ENCODE measurements at places on chromosomes 2 and 18.

DNA sequence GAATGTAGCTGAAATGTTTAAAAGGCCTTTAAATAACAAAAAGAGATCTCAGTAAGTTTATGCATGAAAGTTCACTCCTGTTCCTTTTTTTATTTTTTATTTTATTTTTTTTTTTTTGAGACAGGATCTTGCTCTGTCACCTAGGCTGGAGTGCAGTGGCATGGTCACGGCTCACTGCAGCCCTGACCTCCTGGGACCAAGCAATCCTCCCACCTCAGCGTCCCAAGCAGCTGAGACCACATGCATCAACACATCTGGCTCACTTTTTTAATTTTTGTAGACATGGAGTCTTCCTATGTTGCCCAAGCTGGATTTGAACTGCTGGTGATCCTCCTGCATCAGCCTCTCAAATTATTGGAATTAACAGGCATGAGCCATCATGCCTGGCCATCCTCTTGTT, 84.3 kb downstream of the KANSL1L start:
- DNase-seq: no peak

GRCh38 chr2:36059691-36060090, 295.9 kb upstream of the CRIM1 start:
- DNase-seq: no peak

GRCh38 chr2:27735263-27735904, 36.1 kb upstream of the MRPL33 start:
- DNase-seq: no peak

GRCh38 chr18:12474876-12475275, 67.1 kb downstream of the PRELID3A start:
- DNase-seq: no peak

GRCh38 chr2:41932241-41933045, 115.4 kb upstream of the PKDCC start:
- DNase-seq: no peak

DNA sequence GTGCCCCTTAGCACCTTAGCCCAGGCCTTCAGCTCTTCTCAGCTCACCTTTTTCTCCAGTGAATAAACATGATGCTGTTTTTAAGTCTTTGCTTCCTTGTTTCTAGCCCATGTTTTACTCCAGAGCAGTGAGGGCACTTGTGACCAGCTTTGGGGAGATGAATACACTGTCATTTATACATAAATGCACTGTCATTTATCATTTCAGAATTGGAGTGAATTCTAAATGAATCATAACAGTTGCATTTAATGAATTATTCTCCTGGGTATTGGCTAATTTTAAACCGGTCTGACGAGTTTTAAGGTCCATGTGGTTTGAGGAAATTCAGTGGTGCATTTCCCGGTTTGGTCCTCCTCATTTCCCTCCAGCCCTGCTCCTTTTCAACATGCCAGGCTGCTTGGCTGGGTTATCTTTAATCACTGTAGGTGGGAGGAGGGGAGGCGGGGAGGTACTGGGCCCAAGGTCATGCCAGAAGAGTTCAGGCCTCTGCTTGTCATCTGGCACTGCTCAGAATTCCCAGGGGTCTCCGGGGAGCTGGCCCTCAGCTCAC, 23.9 kb downstream of the PRKCE start:
- DNase-seq: no peak

DNA sequence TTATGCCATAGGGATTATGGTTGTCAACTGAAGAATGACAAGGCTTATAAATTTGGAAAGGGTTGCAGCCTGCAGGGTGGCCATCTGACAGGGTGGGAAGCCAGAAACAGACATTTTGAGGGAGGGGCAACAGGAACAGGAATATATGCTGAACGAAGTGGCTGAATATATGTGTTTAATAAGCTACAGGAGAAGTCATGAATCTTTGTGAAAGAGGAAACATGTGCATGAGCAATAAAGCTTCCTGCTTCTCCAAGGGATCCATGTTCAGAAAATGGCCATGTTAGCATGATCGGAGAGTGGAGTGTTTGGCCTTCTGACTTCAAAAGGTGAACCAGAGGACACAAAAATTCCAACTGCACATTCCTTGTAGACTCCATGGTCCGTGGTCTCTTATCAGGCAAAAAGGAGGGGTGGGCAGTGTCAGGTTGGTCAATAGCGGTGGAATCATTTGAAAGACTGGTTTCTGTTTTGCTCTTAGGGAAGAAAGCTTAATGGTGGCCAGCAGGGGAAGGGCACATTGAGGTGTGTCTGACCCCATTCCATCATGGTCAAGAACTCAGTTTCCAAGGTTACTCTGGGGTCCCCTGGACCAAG, 144.1 kb downstream of the SOCS6 start:
- DNase-seq: no peak

- DNase-seq: no peak
These were observed 7.1 kb downstream of the UBR3 start for GRCh38 chr2:169834401-169834800.

GRCh38 chr18:29841631-29842030, 1200.9 kb downstream of the DSC3 start:
- DNase-seq: no peak

- DNase-seq: no peak
These were observed 14.3 kb downstream of the RBMS1 start for GRCh38 chr2:160479269-160479668.

- no peak for DNase-seq
These were observed 549.9 kb upstream of the ACVR2A start for GRCh38 chr2:147294825-147295392.

DNA sequence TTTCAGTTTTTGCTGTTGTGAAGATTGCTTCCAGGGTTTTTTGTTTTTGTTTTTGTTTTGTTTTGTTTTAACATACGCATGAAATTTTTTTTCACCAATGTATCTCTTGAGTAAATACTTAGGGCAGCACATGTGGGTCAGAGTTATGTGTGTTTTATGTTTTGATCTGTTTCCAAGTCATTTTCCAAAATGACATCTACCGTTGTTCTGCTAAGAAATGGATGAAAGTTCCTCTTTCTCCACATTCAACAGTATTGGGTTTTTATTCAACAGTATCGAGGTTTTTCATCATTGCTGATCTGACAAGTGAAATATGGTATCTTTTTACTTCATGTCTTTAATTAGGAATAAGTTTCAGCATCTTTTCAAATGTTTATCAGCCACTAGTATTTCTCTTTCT, 16.7 kb downstream of the RNF144A start:
- DNase-seq: no peak

DNA sequence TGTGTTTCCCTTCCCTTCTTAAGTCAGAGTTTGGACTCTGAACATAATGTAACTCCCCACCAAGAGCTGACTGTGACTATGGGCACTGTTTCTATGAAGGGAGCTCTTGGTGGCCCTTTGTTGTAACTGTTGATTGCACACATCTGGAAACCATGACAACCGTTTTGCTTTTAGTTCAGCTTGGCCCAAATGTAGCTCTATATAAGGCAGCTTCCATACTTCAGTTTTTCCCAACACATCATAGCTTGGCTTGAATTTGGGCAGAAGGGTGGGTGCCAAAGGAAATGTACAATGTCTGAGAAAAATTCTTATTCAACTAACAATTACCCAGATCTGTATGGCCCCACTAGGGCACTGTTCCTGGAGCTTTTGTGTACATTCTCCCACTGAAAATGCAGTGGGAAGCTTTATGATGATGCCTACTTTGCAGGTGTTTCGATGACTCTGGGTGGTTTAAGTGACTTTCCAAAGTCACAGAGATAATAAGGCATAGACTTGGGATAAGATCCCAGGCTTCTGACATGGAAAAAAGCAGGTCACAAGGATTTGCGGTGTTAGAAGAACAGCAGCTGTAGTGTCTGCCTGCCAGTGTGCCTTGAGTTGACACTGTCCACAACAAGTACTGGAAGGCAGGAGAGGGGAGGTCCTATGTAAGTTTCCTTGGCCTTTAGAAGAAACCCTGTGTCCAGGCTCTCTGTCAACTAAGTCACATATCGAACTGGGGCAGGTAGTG, 2.4 kb upstream of the CETN1 start:
- no peak for DNase-seq

DNA sequence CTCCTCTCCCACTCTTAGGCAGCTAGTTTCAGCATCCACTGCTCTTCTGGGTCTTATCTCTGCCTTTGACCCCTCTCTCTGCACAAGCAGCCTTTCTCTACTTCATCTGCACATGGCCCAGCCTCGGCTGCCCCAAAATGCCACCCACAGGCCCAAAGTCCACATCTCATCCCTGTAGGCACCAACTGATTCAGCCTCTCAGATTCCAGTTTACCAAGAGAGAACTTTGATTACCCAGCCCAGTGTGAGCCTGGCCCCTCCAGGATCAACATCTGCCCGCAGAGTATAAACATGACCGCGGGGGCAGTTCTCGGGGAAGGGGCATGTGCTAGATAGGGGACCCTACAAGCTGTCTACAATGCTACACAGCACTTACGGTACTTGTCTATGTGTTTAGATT, 141.7 kb downstream of the RTN4 start:
- no peak for DNase-seq

- no peak for DNase-seq
These were observed 78.0 kb upstream of the RPL31 start for GRCh38 chr2:100924122-100924519.

DNA sequence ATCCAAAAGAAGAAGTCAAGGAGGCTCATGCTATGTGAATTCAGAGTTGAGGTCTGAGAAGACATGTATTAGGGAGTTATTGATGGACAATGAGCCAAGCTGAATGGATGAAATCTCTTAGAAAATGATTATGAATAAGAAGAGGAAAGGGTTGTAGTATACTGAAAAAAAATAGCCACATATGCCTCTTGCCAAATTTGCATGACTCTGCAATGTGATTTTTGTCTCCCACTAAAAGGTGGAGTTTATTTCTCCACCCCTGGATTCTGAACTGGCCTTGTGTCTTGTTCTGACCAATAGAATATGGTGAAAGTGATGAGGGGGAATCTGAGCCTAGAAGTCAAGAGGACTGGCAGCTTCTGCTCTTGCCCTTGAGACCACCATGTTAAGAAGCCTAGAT, 8.6 kb upstream of the ERICH2 start:
- no peak for DNase-seq

DNA sequence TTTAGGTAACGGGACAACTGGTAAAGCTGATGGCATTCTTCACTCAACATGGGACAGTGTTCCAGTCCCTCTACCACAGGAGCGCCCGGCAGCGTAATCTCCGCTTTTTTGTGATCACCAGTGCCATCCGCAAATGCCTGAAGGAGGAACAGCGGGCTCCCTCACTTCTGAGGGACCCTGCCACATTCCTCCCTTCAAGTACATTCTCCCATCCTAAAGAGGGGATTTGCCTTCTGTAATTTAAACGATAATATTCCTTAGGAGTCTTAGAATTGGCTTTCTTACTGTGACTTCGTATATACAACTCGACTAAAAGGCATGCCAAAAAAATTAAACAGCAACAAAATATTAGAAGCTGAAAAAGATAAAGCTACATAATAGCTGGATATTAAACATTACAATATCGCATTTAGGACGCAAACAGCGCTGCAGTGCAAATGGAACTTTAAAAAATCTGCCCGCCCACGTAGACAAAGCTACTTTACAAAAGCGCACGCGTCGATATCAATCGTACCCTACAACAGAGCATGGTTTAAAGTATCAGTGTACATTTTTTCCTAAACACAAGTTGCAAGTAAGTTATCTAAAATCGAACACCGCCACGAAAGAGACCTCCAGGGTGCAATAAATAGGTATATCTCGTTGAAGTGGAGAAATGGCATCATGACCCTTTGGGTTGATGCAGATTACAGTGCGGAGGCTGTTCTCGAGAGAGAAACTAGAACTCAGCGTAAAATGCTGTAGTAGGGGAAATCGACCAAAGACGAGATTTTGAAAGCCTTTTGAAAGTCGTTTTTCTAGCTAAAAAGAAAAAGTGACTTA, 2.3 kb upstream of the VSNL1 start:
- DNase-seq: no peak

GRCh38 chr18:59358414-59358711, 702 bp downstream of the LMAN1 start:
- DNase-seq: no peak

- DNase-seq: no peak
These were observed 4.1 kb downstream of the DSG3 start for GRCh38 chr18:31451625-31452024.

DNA sequence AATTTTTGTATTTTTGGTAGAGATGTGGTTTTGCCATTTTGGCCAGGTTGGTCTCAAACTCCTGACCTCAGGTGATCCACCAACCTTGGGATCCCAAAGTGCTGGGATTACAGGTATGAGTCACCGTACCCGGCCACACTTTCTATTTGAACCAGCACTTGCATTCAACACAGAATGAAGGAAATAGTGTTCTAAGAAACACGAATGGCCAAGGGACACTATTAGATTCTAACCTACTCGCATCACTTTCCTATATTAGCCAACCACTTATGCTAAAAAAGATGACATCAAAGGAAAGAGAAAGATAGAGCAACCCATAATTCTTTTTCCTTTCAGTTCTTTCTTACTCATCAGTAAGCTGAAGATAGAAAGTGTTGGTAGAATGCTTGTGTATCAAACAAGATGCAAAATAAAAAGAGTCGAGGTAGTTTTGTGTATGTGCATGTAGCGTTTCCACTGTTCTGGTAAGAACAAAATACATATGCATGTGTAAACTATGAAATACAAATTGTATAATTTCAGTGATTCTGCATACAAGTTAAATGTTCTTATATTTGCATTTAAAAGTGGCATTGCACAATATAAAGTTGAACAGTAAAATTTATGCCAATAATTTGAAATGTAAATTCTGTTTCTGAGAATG, 247.6 kb downstream of the CDCA7 start:
- DNase-seq: no peak

- no peak for DNase-seq
These were observed 674.0 kb upstream of the CELF4 start for GRCh38 chr18:38239606-38240005.

DNA sequence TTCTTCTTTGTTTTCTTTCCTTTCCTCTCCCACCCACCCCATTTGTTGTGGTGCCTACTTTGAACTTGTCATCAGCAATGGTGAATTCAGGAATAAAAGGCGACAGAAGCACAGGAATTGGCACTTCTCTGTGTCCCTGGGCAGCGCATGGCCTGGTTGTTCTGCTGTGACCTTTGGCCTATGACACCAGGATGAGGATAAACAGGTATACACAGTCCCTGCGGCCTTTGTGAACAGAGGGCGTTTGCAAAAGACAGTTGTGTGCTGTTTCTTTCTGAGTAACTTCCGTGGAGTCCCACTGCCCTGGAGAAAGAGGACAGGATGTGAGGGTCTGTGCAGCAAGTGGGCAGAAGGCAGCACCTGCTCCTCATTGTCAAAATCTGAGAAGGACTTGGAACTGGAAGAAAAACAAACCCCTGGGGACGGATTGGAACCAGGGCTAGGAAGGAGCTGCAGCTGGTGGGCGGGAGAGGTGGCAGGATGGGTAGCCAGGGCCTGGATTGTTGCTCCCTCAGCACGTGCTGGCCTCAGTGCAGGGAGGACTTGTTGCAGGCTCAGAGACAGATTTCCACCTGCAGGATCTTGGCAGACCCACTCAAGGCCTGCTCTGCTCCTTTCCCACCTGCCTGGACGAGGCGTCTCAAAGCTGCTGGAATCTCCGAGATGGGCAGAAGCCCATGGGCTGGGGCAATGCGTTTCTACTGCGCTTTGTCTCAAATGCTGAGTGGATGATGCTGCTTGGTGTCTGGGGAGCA, 159.5 kb downstream of the ACKR3 start:
- no peak for DNase-seq

Data from CD14-positive monocyte (primary cell).